ENCODE measurements at places on chromosomes 1 and 21. TPM values are rescaled to one million over a fixed set of nuclear protein-coding genes. Genes with fewer than 3 reads are reported as not detected.
A peak's percentile ranks its signal among the peaks of the same experiment; 100 is the strongest.

DNA sequence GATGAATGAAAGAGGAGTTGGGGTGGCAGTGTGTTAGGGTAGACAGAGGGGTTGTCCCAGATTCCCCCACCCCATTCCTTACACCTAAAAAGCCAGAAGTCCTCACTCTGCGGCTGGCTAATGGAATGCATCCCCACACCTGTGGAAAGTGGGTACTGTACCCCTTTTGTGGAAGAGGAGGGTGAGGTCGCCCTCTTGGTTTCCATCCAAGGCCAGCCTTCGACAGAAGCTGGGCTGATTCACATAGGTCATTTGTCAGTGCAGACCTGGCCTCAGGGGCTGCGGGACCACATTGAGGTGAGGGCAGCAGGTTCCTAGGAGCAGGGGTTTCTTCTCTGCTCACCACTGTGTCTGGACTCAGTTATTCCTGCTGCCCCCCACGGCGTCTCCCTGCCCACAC lies 671.6 kb downstream of the MATN1 start:
- no peak overlapping the region for H3K4me3 ChIP-seq
- H3K27me3 ChIP-seq = no peaks in the 10 kb centered on the region
- H3K36me3 ChIP-seq = no peaks in the 10 kb centered on the region

DNA sequence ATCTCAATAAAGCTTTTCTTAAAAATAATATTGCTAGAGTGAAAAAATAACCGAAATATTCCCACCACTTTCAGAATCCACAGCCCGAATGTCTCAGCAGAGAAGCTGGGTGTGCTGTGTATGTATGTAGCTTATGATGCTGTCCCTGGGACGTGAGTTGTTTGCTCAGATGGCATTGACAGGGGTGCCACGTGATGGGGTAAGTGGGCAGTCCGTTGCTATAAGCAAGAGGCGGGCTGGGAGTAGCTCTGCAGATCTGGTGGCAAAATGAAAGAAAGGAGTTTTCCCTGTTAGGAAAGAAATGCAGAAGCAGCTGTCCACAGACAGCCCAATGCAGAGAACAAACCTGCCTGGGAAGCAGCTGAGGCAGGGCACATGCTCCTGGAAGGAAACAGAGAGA lies 3.8 kb upstream of the FAM20B start:
- no peak overlapping the region for H3K4me3 ChIP-seq
- H3K4me1 ChIP-seq = no peaks in the 10 kb centered on the region
- H3K36me3 ChIP-seq = no peaks in the 10 kb centered on the region

- H3K4me1 ChIP-seq = peaks cover 6% of the 10 kb centered on the region
- no peaks in the 10 kb centered on the region for H3K27me3 ChIP-seq
- H3K4me3 ChIP-seq = no peak overlapping the region
- DNase-seq = no peak
- no peak overlapping the region for H3K27ac ChIP-seq
Observed at GRCh38 chr1:207244409-207244801, 77.1 kb upstream of the CD55 start.

- H3K27me3 ChIP-seq = no peaks in the 10 kb centered on the region
- peak within 1 kb of the TSS; percentile 78 for H3K4me3 ChIP-seq
- H3K27ac ChIP-seq = peak within 1 kb of the TSS; percentile 94
- peak; percentile 74 for DNase-seq
- H3K4me1 ChIP-seq = no peaks in the 10 kb centered on the region
Observed at GRCh38 chr1:92486251-92487077, at the start of gene GFI1. Gene GFI1, minus strand, starts transcription at chr1:92486925. Its CDS starts 3,438 bp downstream, at chr1:92483487.

GRCh38 chr1:47554901-47555300 lies 117.1 kb downstream of the FOXD2 start:
- H3K36me3 ChIP-seq = no peaks in the 10 kb centered on the region
- H3K27me3 ChIP-seq = no peaks in the 10 kb centered on the region
- H3K4me1 ChIP-seq = peaks cover 3% of the 10 kb centered on the region

DNA sequence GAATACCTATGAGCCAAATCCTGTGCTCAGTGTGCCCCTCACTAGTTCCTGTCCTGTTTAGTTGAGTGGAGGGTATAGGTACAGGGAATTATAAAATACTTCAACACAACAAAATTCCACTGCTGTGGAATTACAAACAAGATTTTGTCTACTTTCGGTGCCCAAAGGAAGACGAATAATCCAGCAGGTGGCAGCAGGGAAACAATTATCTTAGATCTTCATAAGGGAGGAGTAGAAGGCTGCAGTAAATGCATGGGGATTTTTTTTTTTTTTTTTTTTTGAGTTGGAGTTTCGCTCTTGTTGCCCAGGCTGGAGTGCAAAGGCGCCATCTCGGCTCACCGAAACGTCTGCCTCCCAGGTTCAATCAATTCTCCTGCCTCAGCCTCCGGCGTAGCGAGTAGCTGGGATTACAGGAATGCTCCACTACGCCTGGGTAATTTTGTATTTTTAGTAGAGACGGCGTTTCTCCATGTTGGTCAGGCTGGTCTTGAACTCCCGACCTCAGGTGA lies 2.0 kb upstream of the PIP5K1A start:
- peaks cover 6% of the 10 kb centered on the region for H3K4me1 ChIP-seq
- H3K27me3 ChIP-seq = no peaks in the 10 kb centered on the region
- DNase-seq = no peak
- no peak overlapping the region for H3K4me3 ChIP-seq

- no peaks in the 10 kb centered on the region for H3K36me3 ChIP-seq
- H3K27ac ChIP-seq = no peak overlapping the region
- no peak for DNase-seq
- H3K27me3 ChIP-seq = no peaks in the 10 kb centered on the region
- peaks cover 30% of the 10 kb centered on the region for H3K4me1 ChIP-seq
Observed at GRCh38 chr1:25541889-25542658, 1.3 kb upstream of the LDLRAP1 start.

- no peaks in the 10 kb centered on the region for H3K4me1 ChIP-seq
- no peak overlapping the region for H3K27ac ChIP-seq
Observed at GRCh38 chr1:169060043-169060722, 46.3 kb upstream of the ATP1B1 start.

DNA sequence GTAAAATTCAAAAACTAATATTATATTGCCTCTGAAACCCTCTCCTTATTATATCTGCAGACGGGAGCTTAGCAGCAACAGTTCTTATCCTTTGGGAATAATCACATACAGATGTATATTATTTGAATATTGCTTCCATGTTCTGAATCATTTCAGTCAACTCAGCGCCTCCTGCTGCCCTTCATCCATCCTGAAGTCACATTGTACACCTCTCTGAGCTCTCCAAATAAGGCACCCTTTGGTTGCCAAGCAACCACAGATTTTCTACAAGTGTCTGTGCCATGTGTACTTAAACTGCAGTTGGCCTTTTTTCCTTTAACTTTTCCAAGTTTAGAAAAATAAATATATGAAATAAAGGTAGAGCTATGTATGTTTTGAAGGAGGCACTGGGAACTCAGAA lies 384.3 kb downstream of the LRRIQ3 start:
- H3K4me1 ChIP-seq = no peaks in the 10 kb centered on the region
- DNase-seq = no peak
- H3K27ac ChIP-seq = no peak overlapping the region
- no peak overlapping the region for H3K4me3 ChIP-seq
- H3K27me3 ChIP-seq = no peaks in the 10 kb centered on the region

DNA sequence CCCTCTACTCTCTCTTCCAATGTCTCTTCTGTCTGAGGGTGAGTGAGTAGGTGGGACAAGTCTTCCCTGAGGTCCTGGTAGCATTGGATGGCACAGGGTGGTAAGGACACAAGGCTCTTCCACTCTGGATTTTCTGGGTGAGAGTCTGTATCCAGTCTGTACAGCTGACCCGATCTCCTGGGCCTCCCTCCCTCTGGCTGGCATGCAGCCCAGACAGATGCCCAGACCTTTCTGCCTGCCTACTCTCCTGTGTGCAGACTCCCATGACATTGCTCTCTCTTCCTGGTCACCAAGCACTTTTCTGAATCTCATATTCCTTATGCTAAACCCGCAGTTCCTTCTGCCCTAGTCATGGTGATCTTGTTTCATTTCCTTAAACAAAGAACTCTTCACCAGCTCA lies 100.3 kb downstream of the GRIK3 start:
- DNase-seq = no peak
- H3K27me3 ChIP-seq = no peaks in the 10 kb centered on the region
- H3K27ac ChIP-seq = no peak overlapping the region
- no peaks in the 10 kb centered on the region for H3K4me1 ChIP-seq
- no peaks in the 10 kb centered on the region for H3K36me3 ChIP-seq

DNA sequence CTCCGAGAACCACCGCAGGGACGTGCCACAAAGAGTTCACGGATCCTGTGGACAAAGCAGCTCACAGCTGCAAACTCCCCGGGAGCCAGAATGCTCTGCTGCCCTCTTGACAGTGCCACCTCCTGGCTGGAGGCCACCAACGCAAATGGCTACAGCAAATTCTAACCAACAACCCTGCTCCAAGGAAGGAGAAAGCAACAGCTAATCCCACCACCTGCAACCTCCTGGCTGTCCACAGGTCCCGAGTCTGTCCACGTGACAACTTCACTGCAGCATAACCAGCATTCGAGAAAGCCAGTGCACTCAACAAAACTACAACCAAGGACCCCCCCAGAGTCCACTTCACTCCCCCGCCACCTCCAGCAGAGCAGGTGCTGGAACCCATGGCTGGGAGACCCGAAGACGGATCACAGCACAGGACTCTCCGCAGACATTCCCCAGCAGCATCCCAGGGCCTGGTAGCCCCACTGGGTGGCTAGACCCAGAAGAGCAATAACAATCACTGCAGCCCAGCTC lies 17.3 kb downstream of the POFUT2 start:
- H3K4me1 ChIP-seq = no peaks in the 10 kb centered on the region
- H3K27me3 ChIP-seq = no peaks in the 10 kb centered on the region
- no peak overlapping the region for H3K27ac ChIP-seq
- peaks cover 39% of the 10 kb centered on the region for H3K36me3 ChIP-seq
- DNase-seq = peak; percentile 40

DNA sequence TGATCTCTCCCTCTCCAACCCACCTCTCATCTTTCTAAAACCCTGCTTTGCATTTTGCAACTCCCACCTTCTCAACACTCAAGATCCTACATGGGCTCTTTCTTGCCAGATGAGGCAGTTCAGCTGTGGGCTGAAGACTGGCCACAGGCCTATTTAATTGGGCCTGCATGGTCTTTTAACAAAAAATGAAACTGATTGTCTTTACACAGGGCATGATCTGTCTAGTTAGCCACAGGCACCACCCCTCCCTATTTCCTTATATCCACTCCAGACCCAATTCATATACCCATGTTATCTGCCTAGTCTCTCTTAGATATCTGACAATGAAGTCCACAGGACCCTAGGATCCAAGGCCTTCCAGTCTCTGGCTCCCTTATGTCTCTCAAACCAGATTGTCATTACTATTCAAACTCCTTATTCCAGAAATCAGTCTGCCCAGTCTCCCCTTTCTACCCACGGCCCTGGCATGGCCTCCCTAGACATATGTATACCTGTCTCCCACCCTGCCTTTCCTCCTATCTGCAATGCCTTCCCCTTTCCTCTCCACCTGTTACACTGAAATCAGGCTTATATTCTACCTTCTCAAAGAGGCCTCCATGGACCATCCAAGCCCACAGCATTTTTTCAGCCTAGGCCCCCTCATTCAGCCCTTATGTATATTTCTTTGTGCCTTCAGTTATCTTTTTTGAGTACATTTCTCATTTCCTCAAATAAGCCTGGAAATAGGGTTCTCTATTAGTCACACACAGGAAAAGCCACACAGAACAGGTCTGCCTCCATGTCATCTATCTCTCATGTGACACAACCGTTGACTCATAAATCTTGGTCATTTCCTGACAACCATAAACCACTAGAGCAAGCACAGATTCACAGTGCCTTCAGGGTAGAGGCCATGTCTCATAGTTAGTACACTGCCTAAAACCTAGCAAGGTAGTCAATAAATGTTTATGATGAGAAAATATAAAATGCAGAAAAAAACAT lies 39.0 kb downstream of the LPAR3 start:
- H3K4me1 ChIP-seq = peaks cover 9% of the 10 kb centered on the region

DNA sequence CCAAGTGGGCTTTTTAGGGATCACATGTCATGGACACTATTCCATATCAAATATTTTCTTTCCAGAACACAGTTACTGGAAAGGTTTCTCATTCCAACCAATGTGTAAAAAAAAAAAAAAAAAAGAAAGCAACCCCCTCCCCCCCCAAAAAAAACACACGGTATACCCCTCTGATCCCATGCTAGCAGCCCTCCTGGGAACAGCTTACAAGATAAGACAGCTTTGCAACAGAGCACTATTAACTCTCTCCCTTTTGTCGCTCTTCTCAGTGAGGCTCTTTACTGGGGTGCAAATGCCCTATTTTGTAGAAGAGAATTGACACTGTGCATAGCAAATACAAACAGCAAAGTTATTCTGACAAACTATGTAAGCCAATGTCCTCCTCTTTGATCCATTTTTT lies 161.2 kb downstream of the NTMT2 start:
- H3K4me1 ChIP-seq = no peaks in the 10 kb centered on the region
- no peak for DNase-seq
- H3K27ac ChIP-seq = no peak overlapping the region
- no peaks in the 10 kb centered on the region for H3K27me3 ChIP-seq
- no peak overlapping the region for H3K4me3 ChIP-seq
- no peaks in the 10 kb centered on the region for H3K36me3 ChIP-seq

DNA sequence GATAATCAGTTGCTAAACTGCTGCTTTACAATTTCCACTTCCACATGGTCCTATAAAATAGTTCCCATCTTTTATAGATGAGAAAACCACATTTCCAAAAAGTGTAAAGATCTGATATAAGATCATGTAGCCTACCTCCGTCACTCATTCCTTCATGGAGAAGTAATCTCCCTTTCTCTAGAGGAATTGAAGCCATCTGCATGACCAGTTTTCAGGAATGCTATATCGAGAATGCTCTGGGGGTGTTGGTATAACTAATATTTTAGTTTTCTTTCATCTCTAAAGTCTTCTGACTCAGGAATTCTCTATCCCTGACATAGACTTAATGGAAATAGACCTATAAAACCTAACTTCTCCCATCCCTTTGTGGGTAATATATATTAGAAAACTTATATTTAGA lies 173.0 kb upstream of the UBE2U start:
- DNase-seq = no peak
- no peaks in the 10 kb centered on the region for H3K4me1 ChIP-seq
- no peak overlapping the region for H3K27ac ChIP-seq
- no peaks in the 10 kb centered on the region for H3K27me3 ChIP-seq

DNA sequence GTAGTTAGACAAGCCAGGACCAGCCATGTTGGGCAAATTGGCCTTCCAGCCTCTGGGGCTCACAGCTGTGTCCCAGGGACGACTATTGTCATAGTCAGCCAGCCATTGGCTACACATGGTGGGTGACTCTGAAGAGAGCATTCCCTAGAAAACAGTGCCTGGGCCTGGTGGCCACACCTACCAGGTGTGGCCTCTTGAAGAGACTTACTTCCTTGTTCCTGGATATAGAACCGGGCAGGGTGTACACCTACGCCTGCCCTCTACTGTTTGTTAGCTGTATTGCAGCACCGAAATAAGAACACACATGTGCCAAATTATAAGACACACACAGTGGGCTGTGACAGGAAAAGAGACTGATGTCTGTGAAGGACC lies 134.6 kb upstream of the ARHGEF16 start:
- peak; percentile 74 for DNase-seq
- peaks cover 26% of the 10 kb centered on the region for H3K4me1 ChIP-seq
- no peak overlapping the region for H3K4me3 ChIP-seq
- H3K36me3 ChIP-seq = no peaks in the 10 kb centered on the region

GRCh38 chr1:165234149-165234548 lies 122.4 kb downstream of the LMX1A start:
- H3K4me3 ChIP-seq = no peak overlapping the region
- no peak overlapping the region for H3K27ac ChIP-seq
- no peaks in the 10 kb centered on the region for H3K4me1 ChIP-seq
- no peaks in the 10 kb centered on the region for H3K27me3 ChIP-seq
- no peaks in the 10 kb centered on the region for H3K36me3 ChIP-seq

The EFNA1 gene
- total RNA-seq = 21.1 TPM

The PCNT gene
- total RNA-seq = 9.1 TPM

The HRNR gene
- not detected for total RNA-seq

The GCSAML gene
- not detected for total RNA-seq

The TMEM82 gene
- not detected for total RNA-seq

The CD1E gene
- total RNA-seq = 0.72 TPM

The TRAPPC10 gene
- total RNA-seq = 19.1 TPM

The PLPPR5 gene
- total RNA-seq = not detected
